ENCODE measurements at places on chromosomes 3 and 15.

- DNase-seq, result peak; percentile 60
Observed at GRCh38 chr15:57146506-57147201, 228.2 kb downstream of the TCF12 start.

DNA sequence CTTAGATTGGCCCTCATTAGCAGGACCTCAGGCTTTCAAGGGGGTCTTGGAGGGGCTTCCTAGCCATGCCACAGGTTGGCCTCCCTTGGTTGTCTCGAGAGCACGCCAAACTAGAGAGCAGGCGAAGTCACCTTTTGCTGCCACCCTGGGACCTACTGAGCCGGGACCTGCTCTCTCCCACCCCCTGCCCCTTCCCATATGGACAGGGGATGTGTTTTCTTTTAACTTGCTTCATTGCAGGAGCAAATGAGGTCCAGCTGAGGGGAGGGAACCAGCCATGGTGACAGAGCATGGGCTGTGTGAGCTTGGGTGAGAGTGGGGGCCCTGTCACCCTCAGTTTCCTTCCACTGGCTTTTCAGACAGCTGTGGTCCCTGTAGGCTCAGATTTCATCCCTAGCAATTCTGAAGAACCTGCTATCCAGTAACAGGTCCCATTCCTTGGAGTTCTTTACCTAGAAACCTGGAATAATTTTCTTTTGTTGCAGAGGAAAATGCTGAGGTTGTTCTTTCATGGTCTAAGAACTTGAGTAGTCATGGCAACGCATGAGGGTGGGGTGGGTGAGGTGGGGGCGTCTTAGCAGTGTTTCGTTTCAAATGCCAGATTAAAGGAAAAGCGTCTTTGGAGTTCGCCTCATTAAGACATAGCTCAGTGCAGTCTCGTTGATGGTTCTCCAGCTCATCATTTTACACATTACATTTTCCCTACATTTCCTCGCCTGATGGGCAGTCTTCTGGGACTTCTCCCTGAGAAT, 20.1 kb upstream of the MAGEF1 start:
- no peak for DNase-seq

- DNase-seq, result no peak
Observed at GRCh38 chr15:88489321-88489720, 21.8 kb downstream of the MRPS11 start.

DNA sequence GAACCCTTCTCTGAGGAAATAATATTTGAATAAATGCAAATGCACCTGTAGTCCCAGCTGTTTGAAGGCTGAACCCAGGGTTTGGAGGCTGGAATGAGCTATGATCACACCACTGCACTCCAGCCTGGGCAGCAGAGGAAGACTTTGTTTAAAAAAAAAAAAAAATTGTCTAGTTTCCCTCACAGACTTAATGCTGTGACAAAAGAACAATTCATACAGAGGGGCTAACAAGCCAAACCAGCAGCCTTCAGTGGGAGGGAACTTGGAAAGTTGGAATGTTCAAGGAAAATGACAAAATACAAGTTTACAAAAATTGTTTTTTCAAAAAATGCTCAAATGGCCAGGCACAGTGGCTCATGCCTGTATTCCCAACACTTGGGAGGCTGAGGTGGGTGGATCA, 228.0 kb upstream of the CGNL1 start:
- no peak for DNase-seq

DNA sequence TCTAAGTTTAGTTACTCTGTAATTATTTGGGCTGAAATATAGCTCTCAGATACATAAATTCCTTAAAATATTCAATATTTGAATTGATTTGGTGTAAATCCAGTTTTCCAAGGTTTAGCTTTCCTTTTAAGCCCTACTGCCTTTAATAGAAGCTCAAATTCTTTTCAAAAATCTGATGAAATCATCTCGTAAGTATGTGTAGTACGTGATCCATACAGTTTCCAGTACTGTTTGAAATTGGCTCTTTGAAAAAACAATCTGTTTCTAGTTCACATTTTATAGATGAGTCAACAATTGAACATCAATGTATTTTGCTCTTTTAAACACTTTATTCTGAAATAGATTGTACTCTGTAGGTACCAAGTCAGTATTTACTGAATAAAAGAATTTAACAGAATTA, 84.2 kb downstream of the LRRC49 start:
- DNase-seq, result no peak

GRCh38 chr3:146505516-146505915, 36.2 kb upstream of the PLSCR2 start:
- no peak for DNase-seq

- no peak for DNase-seq
Observed at GRCh38 chr3:171824824-171825221, 14.5 kb upstream of the PLD1 start.

- no peak for DNase-seq
Observed at GRCh38 chr3:88150371-88150770, 612 bp downstream of the C3orf38 start.

DNA sequence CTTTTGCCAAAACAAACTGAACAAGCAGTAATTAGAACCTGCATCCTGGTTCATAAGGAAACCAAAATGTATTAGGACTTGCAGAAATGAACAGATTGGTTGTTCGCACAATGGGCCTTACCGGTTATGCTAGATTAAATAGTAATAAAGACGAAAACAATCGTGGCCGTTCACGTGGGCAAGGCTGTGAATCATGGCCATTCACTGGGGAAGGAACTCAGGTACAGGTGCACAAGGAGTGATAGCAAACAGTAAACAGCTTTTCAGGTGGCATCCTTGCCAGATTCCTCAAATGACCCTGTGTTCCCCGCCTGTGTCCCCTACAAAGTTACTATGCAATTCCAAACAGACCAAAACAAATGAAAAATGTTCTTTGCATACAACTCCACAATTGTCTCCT, 8.2 kb downstream of the LRIG1 start:
- no peak for DNase-seq

DNA sequence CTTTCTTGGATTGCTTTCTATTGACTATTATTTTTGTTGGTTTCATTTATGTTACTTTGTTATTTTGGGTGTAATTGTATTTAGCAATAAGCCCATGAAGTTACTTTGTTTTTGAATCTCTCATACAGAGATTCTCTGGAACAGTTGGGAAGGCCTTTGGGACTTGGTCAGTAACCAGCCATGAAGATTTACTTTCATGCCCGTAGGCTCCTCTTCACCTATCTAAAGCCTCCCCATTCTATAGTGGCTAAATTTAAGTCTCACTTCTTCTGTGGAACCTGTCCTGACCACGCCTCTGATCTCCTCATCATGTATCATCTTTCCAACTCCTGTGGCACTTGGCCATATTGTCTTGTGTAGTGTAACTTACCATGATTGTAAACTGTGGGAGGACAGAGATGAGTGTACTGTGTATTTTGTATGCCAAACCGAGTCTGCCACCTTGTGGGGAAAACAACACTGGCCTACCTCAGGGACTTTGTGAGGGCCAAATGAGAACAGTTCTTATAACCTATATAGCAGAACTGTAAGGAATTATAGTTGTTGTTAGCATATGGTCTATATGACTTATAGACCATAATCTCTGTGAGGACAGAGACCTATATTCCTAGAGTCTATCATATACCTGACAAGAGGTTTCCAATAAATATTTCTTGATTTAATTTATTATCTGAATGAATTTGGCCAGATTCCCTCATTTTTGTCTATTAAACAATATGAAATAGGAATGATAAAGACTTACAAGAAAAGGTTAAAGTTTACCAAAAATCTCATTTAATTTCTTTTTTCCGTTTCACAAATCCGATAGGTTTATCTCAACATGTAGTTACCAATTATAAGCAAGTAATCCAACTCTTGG, 75.0 kb downstream of the STARD9 start:
- peak; percentile 36 for DNase-seq

- DNase-seq, result no peak
Observed at GRCh38 chr3:146598535-146598934, 6.6 kb downstream of the PLSCR5 start.

GRCh38 chr15:57606816-57607215, 15.1 kb downstream of the MYZAP start:
- no peak for DNase-seq

DNA sequence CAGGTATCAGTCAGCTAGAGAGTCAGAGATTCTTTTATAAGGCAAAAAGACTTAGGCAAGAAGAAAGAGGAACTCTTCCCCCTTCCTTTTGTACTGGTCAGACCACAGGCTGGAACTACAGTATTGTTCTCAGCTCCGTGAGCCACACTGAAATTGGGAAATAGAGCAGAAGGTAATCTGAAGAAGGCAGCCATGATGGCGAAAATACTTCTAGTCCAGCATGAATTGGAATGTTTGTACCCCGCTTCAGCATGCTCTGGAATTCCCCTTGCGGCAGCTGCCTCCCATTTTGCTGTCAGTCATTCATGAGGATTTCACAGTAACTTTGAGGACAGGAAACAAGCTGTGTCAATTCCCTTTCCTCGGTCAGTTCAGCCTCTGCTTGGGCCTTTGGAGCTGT, 96.2 kb downstream of the CORO2B start:
- DNase-seq, result no peak

DNA sequence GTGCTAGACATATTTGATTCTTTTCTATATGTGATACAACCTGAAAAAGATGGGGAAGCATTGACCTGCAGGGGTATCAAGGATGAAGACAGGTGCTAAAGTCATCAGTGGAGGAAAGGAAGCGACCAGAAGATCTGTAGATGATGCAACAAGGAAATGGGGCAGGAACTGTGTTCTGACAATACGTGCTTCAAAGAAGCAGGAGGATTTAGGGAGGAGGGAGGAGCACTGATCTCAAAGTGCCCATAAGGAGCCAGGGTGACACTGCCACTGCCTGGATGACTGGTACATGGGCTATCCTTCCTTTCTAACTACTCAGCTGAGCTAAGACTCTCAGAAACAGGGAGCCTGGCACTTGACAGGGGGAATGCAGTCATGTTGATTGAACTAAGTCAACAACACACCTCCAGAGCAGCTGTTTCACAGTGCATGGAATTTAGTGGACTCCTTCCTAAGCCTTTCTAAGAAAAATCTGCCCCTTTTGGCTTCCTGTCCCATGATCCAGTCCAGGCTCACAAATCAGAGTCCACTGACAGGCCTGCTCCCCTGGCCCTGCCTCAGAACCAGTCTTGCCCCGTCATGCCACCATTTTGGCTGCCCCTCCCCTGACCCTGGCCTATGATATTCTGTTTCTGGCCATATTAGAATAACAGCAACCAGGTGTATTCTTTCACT, 12.0 kb downstream of the LYSMD4 start:
- no peak for DNase-seq

DNA sequence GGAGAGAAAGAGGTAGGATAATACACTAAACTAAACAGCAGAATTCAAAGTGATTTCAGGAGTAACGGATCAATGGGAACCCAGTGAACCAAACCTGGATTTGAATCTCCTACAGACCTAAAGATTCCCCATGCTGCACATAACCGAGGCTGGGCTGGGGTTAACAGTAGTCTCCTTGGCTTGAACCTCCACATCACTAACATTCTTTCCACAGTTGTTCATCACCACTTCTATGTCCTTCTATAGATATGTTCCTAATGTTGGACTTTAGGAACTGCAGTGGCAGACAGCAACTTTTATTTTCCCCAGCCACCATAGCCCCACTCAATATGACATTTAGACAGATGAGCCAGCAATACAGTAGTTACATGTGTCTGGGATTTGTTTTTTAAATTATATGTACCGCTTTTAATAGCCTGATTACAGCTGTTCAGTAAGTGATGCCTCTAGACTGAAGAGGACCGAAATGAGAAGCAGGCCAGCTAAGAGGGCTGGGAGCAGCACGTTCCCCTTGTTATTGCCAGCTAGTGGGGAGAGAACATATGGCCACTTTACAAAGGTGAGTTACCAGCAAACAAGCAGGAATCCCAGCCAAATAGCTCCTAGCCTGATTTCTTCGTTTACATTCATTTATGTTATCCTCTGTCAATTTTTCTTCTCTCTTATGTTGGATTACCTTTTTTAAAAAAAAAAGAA, 472.6 kb upstream of the CDIN1 start:
- DNase-seq, result peak; percentile 24

DNA sequence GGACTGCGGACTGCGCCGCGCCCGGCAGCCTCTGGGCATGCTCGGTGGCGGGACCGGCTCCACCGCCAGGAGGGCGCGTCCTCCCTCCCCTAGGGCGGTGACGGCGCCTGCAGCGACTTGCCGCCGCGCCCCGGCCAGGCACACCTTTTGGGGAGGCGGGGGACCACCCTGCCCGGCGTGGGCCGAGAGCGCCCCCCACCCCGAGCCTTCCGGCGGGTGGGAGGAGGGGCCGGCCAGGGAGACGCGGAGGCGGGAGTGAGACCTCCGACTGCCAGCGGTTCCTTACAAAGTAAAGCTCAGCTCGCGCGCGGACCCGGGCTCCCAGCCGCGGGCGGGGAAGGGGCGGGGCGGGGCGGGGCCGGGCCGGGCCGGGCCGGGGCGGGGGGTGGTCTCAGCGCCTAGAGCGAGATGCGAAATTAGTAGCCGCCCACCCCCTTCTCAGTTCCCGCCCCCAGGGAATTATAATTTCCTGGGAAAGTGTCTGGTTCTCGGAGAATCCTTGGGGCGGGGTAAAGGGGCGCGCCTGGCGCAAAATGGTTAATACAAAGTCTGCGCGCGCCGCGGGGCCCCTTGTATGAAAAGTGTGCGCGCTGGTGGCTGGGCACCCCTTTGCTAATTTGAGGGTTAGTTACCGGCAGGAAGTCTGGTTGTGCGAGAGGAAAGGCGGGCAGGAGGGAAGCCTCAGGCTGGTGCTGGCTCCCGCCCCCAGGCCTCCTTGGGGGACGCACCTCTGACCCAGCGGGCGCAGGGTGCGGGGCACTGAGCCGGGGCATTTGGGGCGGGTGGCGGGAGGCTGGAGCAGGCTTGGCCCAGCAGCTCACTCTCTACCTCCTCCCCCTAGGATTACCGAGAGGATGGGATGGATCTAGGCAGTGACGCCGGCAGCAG, 224.8 kb upstream of the IL12A start:
- peak; percentile 92 for DNase-seq

- no peak for DNase-seq
Observed at GRCh38 chr3:107368654-107369398, 8.4 kb upstream of the CCDC54 start.

- no peak for DNase-seq
Observed at GRCh38 chr3:170572665-170573253, 13.1 kb downstream of the SLC7A14 start.

DNA sequence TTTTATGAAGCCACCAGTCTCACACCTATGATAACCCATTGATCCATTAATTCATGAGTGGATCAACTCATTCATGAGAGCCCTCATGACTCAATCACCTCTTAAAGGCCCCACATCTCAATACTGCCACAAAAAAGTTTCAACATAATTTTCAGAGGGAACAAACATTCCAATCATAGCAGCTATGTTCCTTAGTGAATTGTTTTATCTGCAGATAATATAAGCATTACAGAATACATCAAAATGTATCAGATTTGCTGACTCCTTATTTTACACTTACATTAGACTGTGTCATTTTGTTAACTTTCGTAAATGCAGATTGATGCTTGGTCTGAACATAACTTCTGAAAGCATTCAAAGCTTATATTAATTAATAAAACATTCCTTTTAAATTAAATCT, 155.3 kb upstream of the MBNL1 start:
- no peak for DNase-seq

GRCh38 chr15:67382723-67383122, 128.1 kb downstream of the IQCH start:
- DNase-seq, result no peak

DNA sequence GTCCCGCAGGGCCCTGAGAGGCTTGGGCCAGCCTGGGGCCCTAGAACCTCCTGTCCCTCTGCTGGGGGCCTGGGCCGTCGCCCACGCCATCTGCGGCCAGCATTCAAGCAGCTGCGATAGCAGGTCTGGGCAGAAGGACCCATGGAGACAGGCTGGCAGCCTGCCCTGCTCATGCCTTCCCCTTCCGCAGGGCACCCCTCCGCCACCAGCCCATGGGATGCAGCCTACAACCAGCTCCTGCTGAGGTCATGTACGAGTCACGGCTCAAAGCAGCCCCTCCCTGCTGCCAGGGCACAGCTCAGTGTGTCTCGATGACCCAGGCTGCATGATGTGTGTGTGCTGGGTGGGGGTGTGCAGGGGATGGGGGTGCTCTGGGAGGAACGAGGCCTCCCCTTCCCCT, 27.8 kb downstream of the DUSP7 start:
- DNase-seq, result no peak
